ENCODE measurements at places on chromosomes 6 and 20.

DNA sequence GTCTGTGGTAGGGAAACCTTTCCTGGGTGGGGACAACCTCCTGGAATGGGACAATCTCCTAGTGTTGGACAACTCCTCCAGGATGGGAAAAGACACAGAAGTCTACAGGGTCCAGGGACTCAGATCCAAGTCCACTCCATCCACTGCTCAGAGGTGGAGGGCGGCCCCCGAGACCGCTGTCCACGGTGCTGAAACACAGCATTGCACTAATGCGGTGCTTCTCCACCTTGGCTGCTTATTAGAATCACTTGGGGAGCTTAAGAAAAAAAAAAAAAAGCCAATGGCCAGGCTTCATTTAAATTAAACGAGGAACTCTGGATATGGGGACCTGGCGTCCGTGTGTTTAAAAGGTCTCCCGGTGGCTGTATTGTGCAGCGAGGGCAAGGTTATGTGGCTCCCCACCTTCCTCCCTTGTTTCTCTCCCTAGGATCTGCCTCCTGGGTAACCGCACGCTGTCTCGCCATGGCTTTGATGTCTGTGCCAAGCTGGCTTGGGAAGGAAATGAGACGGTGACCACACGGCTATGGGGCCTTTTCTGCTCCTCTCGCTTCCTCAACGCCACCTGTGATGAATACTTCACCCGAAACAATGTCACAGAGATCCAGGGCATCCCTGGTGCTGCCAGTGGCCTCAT lies 12.0 kb downstream of the SLC12A5 start:
- DNase-seq = no peak

DNA sequence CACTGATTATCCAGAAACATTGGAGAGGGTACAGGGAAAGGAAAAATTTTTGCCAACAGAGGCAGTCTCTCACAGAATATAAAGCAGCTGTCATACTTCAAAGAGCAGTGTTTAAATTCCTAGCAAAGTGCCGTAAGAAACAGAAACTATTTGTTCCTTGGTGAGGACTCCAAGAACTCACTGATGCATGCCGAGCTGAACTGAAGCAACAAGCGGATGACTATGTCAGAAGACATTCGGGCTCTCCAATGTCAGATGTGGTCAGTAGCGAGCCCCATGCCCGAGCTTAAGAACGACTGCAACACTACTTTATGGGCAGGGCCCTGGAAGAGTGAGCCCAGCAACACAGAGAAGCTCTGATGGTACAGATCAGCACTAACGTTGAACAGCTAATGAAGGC lies 54.7 kb downstream of the OR2B6 start:
- no peak for DNase-seq

DNA sequence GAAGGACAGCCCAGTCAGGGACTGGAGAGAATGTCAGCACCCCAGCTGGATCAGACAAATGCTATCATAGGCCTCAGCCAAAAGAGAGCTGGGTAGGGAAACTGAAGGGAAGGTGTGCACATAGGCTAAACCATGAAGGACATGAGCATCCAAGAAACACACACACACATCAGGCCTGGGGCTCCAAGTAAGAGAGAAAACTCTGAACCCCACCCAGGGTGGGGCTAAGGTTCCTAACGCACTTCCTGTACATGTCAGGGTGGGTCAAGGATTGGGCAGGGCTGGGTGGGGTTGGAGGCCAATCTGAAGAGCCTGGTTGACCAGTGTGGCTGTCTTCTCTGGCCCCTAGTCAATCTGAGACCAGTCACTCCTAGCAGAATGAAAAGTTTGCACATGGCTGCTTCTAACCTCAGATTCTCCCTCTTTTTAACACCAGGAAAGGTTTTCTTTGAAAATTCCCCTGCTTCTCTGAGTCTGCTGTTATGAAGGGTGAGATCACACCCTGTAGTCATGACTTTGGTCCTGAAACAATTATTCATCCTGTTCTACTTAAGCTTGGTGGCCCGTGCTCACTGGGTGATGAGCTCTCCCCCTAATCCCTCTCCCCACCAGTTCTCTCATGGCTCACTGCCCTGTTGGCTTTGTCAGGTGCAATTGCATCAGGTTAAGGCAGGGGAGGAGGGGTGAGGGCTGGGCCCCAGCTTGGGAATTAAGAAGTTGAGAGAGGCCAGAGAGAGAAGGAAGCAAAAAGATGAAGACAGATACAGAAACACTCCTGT lies 88.4 kb downstream of the MAFB start:
- DNase-seq = no peak

DNA sequence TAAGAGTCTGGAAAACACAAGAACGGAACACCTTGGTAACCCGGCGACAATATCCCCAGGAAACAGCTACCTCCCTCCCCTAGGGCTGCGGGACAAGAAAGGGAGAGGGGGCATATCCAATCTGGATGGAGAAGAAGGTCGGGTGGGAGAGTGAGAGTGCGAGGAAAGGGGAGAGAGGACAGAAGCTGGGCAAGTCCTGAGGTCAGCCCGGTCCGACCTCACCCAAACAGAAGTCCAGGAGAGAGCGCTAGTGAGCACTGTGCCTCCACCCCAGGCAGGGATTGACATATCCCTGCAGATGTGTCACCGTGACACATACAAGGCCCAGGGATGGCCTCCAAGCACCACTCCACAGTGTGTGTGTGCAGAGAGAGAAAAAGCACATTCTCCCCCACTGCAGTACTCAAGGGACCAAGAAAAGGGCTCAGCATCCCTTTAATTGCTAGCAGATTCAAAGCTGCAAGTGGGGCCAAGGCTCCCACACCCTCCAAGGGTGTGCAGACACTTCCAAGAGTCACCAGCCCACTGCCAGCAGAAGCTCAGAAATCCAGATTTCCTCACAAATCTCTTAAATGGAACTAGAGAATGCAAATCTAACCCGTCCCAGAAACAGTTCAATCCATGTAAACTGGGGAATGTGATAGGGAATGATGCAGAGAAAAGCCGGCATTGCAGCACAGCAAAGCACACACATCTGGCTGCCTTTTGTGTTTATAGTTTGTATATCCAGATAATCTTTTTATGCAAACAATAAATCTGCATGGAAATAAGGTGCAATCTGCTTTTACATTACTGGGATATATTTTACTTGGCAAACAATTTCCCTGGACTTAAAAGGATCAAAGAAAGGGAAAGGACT lies 3.1 kb downstream of the PXDC1 start:
- DNase-seq = no peak

GRCh38 chr20:19996222-19996621 lies 20.9 kb upstream of the NAA20 start:
- DNase-seq = no peak

Data from urinary bladder (tissue), 4 donors.